ENCODE measurements at places on chromosomes 7 and 10.

DNA sequence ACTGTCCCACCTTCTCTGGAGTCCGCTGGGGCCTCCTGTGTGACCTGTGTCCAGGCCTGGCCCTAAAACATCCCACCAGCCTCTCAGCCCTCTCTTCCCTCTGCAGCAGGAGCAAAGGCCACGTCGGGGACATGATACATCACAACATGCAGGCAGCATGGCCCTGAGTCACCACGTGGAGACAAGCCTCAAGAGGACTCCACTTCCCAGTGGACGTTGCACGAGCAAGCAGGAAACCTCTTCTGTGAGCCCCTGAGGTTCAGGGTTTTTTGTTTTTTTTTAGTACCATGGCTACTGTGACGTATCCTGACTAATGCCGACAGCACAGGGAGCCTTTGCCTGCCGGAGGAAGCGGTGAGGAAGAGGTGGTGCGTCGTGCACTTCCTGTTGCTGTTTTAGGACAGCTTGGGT is 165.9 kb downstream of the DNAJB6 start:
- DNase-seq: no peak

- DNase-seq: no peak
Measured at GRCh38 chr7:76380623-76380966, 21.8 kb upstream of the YWHAG start.

- no peak for DNase-seq
Measured at GRCh38 chr10:614790-615582, 74.5 kb downstream of the DIP2C start.

- peak; percentile 11 for DNase-seq
Measured at GRCh38 chr10:108424656-108425055, 1260.2 kb upstream of the SORCS1 start.

- no peak for DNase-seq
Measured at GRCh38 chr10:90462749-90463470, 394.9 kb downstream of the HTR7 start.

GRCh38 chr10:21372651-21373410 is 152.7 kb downstream of the SKIDA1 start:
- DNase-seq: peak; percentile 74

GRCh38 chr10:10564081-10564794 is 453.4 kb upstream of the CELF2 start:
- DNase-seq: no peak

GRCh38 chr10:99329304-99329553 is at the start of gene CNNM1:
CNNM1 (plus strand) TSS chr10:99329356; CDS start chr10:99329388, 32 bp downstream.
- peak; percentile 42 for DNase-seq

GRCh38 chr10:118310822-118311221 is 31.3 kb downstream of the FAM204A start:
- no peak for DNase-seq

DNA sequence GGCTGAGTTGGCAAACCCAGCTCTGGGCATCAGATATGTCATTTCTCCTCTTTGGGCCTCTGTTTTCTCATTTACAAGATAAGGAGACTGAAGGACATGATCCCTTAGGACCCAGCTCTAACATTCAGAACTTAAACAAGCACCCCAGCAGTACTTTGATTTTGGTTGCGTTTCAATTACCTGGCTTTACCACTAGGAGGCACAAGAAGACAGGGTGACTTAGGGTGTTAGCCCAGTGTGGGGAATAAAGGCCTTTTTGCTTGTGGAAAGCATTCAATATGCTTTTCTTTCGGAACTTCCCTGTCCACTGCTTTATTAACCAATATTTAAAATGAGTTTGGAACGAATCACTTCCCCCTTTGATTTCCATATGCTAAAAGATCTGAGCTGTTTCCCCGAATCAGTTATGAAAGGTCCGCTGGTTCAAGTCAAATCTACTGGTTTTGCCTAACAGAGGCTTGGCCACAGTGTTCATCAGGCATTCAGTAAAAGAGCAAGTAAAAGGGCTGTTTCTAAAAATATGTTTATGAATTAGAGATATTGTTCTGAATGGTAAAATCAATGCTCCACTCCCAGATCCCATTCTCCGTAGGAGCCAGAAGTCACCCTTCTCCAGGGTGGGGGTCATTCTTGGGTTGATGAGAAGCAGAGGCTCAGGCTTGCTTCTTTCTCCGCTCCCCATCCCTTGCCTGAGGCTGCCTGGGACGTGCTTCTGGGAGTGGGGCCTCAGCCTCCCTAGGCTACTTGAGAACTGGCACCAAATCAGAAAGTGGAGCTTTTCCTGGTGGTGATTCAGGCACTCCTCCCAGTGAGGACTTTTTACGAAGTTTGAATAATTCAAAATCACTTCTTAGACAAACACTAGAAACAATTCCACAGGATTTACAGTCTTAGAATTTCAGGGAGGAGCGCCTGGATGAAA is 105.5 kb downstream of the MYOF start:
- peak; percentile 73 for DNase-seq

DNA sequence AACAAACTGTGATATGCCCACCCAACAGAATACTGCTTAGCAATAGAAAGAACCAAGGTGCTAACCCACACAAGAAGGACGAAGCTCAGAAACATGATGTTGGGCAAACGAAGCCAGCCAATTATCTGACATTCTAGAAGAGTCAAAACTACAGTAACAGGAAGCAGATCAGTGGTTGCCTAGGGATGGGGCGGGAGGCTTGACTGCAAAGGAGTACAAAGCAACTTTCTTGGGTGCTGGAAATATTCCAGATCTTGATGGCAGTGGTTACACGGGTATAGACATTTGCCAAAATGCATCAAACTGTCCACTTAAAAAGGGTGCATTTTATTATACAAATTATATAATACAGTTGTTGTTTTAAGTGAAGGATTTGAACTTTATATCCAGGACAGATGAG is 41.1 kb upstream of the RET start:
- no peak for DNase-seq

GRCh38 chr7:31312889-31313288 is 27.6 kb downstream of the NEUROD6 start:
- DNase-seq: no peak

GRCh38 chr10:11702264-11702663 is 39.9 kb upstream of the ECHDC3 start:
- no peak for DNase-seq

Measured in AG08396 (cell line).